Articular chondrocyte of knee joint (primary cell): ENCODE measurements at places on chromosomes 12 and 14. TPM values are rescaled to one million over a fixed set of nuclear protein-coding genes. Genes with fewer than 3 reads are reported as not detected.

Gene CEBPE
- total RNA-seq = 0.13 TPM in 1 of 2 replicates, not detected in the other

Gene OAS1
- 11.5 and 27.2 TPM in 2 replicates for total RNA-seq

Gene CIROP
- total RNA-seq = 0.26 TPM in 1 of 2 replicates, not detected in the other

Gene CTSG
- total RNA-seq = not detected in 2 replicates

Gene SRSF5
- total RNA-seq = 155 and 217 TPM in 2 replicates

Gene ADAM21
- total RNA-seq = 0.32 and 0.52 TPM in 2 replicates

Gene TAS2R50
- total RNA-seq = 5.7 and 7.8 TPM in 2 replicates

Gene SLC39A5
- total RNA-seq = not detected in 2 replicates

Gene PDE3A
- 17.8 and 22.2 TPM in 2 replicates for total RNA-seq

Gene BORCS5
- 17.0 and 18.0 TPM in 2 replicates for total RNA-seq

Gene FOXN4
- total RNA-seq = not detected in 2 replicates

Gene TAS2R13
- 4.5 and 4.6 TPM in 2 replicates for total RNA-seq

Gene CRIP1
- 19.7 and 27.7 TPM in 2 replicates for total RNA-seq

Gene TUNAR
- total RNA-seq = not detected in 2 replicates

Gene GLIPR1
- 255 and 301 TPM in 2 replicates for total RNA-seq
